ENCODE measurements at places on chromosomes 1 and 21. TPM values are rescaled to one million over a fixed set of nuclear protein-coding genes. Genes with fewer than 3 reads are reported as not detected.

Gene SYF2
- 56.5 TPM for polyA plus RNA-seq

Gene CDA
- 0.18 TPM for polyA plus RNA-seq

Gene TMED5
- polyA plus RNA-seq: 26.7 TPM

Gene ALPL
- 3.0 TPM for polyA plus RNA-seq

Gene PTGS2
- polyA plus RNA-seq: 1.3 TPM

Gene DNALI1
- 8.7 TPM for polyA plus RNA-seq

Gene GOLT1A
- polyA plus RNA-seq: not detected

Gene UBXN10
- polyA plus RNA-seq: 0.15 TPM

Gene CAMTA1
- polyA plus RNA-seq: 43.5 TPM

Gene OR2L3
- not detected for polyA plus RNA-seq

Gene MARK1
- polyA plus RNA-seq: 10.2 TPM

Gene LMX1A
- polyA plus RNA-seq: 1.3 TPM

Gene CYP4X1
- polyA plus RNA-seq: 3.7 TPM

Gene MYOM3
- polyA plus RNA-seq: 425 TPM

Gene PTPN14
- polyA plus RNA-seq: 14.1 TPM
